Breast epithelium (tissue), 4 donors: ENCODE measurements at places on chromosomes 5 and 9.

DNA sequence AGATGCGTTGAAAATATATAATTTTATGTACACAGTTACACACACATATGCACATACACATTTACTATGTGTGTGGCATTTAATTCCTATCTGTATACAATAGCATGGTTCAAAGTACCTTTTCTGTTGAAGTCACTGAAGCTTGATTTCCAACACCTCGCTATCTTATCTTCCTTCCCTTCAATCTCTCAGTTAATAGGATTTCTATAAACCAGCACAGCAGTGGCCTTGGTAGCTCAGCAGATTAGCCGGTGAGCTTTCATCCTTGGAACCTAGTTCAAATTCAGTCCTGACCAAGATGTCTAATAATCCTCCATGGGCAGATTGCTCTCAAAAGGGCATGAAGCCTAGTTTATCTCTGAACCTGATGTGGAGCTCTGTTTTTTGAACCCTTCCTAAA is 2389.5 kb downstream of the MAT2B start:
- no peaks in the 10 kb centered on the region for H3K4me1 ChIP-seq
- no peak overlapping the region for H3K4me3 ChIP-seq
- no peaks in the 10 kb centered on the region for H3K36me3 ChIP-seq
- no peaks in the 10 kb centered on the region for H3K27me3 ChIP-seq

- H3K4me3 ChIP-seq: no peak overlapping the region
- H3K27me3 ChIP-seq: no peaks in the 10 kb centered on the region
- no peaks in the 10 kb centered on the region for H3K36me3 ChIP-seq
- H3K4me1 ChIP-seq: peaks cover 4% of the 10 kb centered on the region
- no peak overlapping the region for H3K27ac ChIP-seq
- DNase-seq: no peak
These were observed 46.7 kb downstream of the ROR2 start for GRCh38 chr9:91903126-91903911.

GRCh38 chr9:114445616-114446015 is 57.8 kb upstream of the AKNA start:
- no peaks in the 10 kb centered on the region for H3K4me1 ChIP-seq
- no peak for DNase-seq
- H3K27me3 ChIP-seq: no peaks in the 10 kb centered on the region
- H3K27ac ChIP-seq: no peak overlapping the region

DNA sequence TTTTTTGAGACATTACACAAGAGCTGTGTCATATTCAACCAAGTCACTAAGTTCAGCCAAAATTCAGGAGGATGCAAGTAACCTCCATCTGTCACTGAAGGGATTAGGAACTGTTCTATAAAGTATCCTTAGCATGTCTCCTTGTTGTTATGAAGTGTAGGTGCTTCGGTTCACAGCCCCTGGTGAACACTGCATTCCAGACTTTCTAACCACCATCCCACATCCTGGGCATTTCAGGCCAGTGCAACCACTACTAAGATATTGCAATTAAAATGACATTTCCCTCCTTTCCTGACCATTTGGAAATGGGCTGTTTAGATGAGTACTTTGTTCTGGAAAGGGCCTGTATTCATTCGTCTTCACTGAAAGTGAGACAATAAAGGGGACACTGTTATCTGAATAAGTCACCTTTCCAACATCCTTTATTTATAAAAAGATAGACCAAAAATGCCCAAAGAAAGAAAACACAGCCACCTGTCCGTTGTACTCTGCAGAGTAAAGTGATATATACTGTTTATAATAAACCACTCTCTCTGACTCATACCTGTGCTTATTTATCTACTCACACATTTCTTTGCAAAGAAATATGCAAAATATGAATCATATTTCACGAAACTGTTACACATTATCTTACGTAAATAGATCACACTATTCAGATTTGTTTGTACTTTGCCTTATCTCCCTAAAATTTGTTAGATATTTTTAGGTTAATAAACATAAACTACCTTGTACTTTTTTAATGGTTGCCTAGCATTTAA is 861.9 kb downstream of the CDH18 start:
- DNase-seq: no peak
- no peak overlapping the region for H3K4me3 ChIP-seq
- H3K4me1 ChIP-seq: no peaks in the 10 kb centered on the region
- H3K36me3 ChIP-seq: no peaks in the 10 kb centered on the region
- H3K27me3 ChIP-seq: no peaks in the 10 kb centered on the region

DNA sequence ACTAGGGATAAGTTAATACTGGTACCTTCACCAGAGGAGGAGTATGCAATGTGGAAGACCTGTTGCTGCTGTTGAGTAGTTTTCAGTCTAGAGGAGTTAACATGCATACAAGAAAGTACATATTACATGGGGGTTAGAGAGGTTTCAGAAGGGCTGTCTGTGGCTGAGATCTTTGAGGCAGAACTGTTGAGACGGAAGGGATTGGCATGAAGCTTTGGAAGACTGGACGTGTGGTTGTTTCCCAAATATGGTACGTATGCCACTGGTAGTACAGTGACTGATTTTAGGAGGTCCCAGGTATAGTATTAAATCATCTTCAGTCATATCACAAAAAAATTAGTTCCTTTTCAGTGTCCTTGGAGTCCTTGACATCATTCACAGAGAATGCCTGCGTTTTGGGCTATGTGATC is 17.6 kb downstream of the TNFAIP8 start:
- H3K4me1 ChIP-seq: no peaks in the 10 kb centered on the region
- DNase-seq: no peak
- H3K4me3 ChIP-seq: no peak overlapping the region
- H3K36me3 ChIP-seq: no peaks in the 10 kb centered on the region
- H3K27me3 ChIP-seq: no peaks in the 10 kb centered on the region

DNA sequence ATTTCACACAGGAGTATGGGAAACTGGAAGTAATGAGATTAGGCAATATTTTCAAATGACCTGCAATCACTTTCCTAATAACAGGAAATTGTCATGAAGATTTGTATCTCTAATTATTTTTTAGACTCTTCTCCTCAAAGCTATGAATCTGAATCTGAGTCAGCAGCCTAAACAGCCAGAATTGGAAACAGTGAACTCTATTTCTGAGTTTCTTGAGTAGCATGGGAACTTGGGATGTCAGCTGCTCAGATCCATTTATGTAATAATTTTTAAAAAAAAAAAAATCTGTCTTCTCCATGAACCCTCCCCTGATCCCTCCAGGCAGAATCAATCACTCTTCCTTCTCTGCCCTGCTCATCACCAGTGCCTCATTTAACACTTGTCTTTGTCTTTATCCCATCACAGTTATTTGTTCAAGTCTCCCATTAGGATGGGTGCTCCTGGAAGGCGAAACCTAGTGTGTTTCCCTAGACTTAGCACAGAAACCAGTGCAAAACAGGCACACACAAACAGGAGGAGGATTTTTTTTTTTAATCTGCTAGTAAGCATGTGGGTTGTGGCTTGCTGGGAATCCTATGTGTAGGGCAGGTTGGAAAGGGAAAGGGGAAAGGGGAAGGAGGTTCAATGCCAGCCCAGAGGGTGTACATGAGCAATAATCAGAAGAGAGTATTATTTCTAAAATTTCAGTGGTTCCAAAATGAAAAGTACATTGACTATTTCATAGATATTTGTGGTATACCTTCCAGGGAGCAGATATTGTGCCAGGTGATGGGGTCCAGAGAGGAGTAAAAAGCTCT is 186.8 kb downstream of the TTLL11 start:
- H3K27me3 ChIP-seq: no peaks in the 10 kb centered on the region
- no peaks in the 10 kb centered on the region for H3K36me3 ChIP-seq
- no peaks in the 10 kb centered on the region for H3K4me1 ChIP-seq
- no peak for DNase-seq

- H3K27me3 ChIP-seq: no peaks in the 10 kb centered on the region
- H3K4me1 ChIP-seq: no peaks in the 10 kb centered on the region
- no peak overlapping the region for H3K4me3 ChIP-seq
- DNase-seq: no peak
- no peaks in the 10 kb centered on the region for H3K36me3 ChIP-seq
These were observed 9.4 kb upstream of the REEP5 start for GRCh38 chr5:112931473-112931872.
